Astrocyte (in vitro differentiated cells and primary cell): ENCODE measurements at places on chromosomes 3 and 15. TPM values are rescaled to one million over a fixed set of nuclear protein-coding genes. Genes with fewer than 3 reads are reported as not detected.

DNA sequence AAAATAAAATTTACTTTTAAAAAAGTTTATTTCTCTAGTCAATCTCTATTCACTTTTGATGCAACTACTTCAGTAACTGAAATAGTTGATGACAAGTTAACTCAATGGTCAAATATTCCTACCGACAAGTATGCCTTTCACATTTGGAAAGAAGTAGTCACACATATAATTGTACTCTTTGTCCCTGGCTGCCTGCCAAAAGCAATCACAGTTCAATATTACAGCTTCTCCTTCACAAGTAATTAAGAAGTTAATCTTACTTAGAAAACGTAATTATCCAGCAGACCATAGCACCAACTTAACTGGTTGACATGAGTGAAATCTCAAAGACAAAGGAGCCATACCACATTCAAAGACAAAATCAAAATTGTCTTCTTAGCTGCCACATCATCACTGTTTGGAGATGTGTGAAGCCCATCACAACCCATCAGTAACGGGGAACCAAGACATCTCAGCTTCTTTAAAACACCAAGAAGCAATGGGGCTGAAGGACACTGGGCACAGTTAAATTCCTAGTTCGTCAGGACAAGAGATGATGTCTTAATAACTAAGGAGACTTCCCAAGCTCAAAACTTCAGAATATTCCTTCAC is 86.1 kb downstream of the PLCH1 start:
- H3K27ac ChIP-seq: no peak overlapping the region
- H3K27me3 ChIP-seq: no peaks in the 10 kb centered on the region
- no peak overlapping the region for H3K4me3 ChIP-seq
- no peak for DNase-seq

ASB14 gene
- not detected in 2 replicates for total RNA-seq

DNA sequence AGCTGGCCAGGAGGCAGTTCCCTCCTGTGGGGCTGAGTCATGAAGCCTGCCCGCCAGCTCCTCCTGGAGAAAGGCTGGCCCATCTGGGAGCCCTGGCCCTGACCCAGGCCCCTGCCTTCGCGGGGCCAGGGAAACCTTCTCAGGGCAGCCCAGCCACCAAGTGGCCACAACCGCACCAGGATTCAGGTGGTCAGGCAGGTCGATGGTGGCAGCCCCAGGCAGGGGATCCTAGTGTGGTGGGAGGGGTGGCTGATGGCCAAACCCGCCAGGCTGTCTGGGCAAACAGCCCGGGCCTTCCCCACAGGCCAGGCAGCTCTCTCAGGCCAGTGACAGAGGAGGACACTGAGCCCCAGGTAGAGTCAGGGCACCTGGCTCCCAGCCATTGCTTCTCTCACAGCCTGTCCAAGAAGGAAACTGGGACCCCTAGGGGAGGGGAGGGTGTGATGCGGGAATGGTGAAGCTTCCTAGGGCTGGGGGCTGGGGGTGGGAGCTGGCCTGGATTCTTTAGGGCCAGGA is 1.2 kb downstream of the TWF2 start:
- peak overlapping the region; percentile 83 for H3K4me3 ChIP-seq
- peak; percentile 84 for DNase-seq
- no peaks in the 10 kb centered on the region for H3K27me3 ChIP-seq
- H3K36me3 ChIP-seq: peaks cover 2% of the 10 kb centered on the region
- H3K27ac ChIP-seq: peak overlapping the region; percentile 85
- peaks cover 41% of the 10 kb centered on the region for H3K4me1 ChIP-seq

DNA sequence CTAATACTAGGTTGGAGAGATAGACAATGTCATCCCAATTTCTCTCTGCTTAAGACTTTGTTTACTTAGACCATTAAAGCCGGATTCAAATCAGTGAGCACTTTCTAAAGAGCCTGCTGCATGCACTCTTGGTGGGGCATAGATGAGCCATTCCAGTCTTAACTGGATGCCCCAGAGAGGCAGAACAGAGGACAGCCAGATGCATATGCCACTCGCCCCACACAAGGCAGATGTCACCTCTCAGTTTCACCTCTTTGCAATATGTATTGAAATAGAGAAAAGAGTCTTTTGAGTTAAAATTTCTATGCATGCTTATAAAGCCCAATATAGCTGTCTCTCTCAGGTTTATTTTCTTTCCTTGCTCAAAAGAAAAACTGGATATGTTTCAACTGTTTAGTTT is 89.5 kb downstream of the LARS2 start:
- no peak overlapping the region for H3K27ac ChIP-seq
- no peaks in the 10 kb centered on the region for H3K27me3 ChIP-seq
- H3K4me1 ChIP-seq: peaks cover 16% of the 10 kb centered on the region
- H3K4me3 ChIP-seq: no peak overlapping the region
- no peak for DNase-seq
- peaks cover 11% of the 10 kb centered on the region for H3K36me3 ChIP-seq

DNA sequence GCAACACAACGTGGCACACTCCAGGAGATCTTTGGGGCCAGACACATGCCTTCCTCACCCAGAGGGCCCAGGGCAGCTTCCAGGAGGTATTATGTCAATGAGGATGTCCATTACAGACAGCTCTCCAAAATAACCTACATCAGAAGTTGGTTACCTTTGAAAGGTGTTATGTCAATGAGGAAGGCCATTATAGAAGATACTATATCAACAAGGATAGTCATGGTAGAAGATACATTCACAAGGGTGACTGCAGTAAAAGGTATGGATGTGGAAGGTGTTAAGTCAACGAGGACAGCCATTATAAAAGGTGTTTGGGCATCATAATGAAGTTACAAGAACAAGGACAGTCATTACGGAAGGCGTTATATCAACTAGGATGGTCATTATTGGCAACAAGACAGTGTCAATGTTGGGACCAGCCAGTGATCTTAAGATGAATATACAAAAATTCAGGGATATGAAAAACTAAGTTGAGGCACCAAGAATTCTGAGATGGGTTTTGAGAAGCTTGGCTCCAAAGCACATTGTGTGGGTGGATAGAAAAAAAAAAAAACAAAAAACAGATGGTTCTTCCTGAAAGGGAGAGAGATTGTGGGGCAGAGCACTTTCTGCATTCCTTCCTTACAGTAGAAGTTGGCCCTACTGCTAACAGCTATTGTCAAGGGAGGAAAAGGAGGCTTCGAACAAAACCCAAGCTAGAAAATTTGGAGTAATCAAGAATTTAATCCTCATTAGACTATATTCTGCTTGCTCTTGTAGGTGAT is 11.2 kb downstream of the CDCP1 start:
- H3K27me3 ChIP-seq: no peaks in the 10 kb centered on the region
- H3K36me3 ChIP-seq: no peaks in the 10 kb centered on the region
- peak overlapping the region; percentile 56 for H3K27ac ChIP-seq
- peak; percentile 71 for DNase-seq
- no peak overlapping the region for H3K4me3 ChIP-seq
- peaks cover 36% of the 10 kb centered on the region for H3K4me1 ChIP-seq

ETFA gene
- total RNA-seq: 123 and 126 TPM in 2 replicates

DNAH12 gene
- 0.23 and 0.36 TPM in 2 replicates for total RNA-seq

DNA sequence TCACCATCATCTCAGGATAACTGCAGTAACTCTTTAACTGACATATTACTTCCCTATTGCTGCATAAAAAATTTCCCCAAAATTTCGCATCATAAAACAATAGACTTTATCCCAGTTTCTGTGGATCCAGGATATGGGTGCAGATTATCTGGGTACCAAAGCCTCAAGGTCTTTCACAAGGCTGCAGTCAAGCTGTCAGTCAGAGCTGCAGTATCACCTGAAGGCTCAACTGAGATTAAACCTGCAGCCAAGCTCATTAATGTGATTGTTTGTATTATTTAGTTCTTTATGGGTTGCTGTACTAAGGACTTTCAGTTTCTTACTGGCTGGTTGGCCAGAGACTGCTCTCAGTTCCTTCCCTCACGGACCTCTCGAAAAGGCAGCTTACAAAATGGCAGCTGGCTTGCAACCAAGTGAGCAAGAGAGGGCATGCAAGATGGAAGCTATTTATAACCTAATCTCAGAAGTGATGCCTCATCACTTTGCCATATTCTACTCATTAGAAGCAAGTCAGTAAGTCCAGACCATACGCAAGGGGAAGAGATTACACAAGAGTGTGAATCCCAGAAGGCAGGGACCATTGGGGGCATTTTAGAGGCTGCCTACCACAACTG is 54.9 kb downstream of the DCUN1D1 start:
- DNase-seq: peak; percentile 28
- H3K27me3 ChIP-seq: no peaks in the 10 kb centered on the region
- H3K4me1 ChIP-seq: no peaks in the 10 kb centered on the region
- H3K36me3 ChIP-seq: no peaks in the 10 kb centered on the region

- H3K4me1 ChIP-seq: no peaks in the 10 kb centered on the region
- no peak overlapping the region for H3K27ac ChIP-seq
- no peak overlapping the region for H3K4me3 ChIP-seq
- no peaks in the 10 kb centered on the region for H3K27me3 ChIP-seq
- no peak for DNase-seq
Observed at GRCh38 chr3:82736696-82737277, 975.3 kb upstream of the GBE1 start.
